ENCODE measurements at places on chromosomes 12 and 14.
A peak's percentile ranks its signal among the peaks of the same experiment; 100 is the strongest.

DNA sequence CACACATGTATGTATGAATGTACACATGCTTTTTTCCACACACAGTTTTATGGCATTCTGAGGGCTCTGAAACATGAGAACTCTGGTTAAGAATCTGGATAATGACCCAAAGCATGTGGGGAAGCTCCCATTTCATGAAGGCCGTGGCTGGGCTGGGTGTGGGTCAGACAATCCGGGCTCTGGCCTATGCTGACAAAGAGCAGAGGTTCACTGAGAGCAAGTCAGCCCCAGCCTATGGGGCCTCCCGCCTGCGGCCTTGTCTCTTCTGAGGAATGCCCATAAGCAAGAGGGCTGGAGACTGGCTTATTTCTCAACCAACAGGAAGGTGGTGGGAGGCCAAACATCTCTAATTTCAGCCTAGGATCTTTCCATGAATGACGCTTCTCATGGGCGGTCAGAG is 8.5 kb downstream of the MYH6 start:
- no peak for DNase-seq

DNA sequence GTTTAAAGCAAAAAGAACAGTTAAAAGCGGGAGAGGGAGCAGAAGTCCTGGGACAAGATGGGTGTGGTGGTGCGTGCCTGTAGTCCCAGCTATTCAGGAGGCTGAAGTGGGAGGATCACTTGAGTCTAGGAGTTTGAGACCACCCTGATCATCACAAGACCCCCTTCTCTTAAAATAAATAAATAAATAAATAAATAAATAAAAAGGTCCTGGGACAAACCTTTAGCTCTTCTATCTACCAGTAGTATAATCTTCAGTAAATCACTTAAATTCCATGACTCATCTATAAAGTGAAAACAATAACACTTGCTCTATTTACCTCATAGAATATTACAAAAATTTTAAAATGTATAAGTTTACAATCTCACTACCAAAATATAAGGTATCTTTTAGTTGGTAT is 5.8 kb downstream of the RACGAP1 start:
- no peak for DNase-seq

GRCh38 chr14:56949828-56950227 is 139.5 kb upstream of the OTX2 start:
- DNase-seq, result no peak

GRCh38 chr12:99259040-99259934 is 388.3 kb upstream of the GARIN6 start:
- DNase-seq, result no peak

GRCh38 chr14:77862154-77862786 is 62.4 kb downstream of the ADCK1 start:
- DNase-seq, result peak; percentile 94

DNA sequence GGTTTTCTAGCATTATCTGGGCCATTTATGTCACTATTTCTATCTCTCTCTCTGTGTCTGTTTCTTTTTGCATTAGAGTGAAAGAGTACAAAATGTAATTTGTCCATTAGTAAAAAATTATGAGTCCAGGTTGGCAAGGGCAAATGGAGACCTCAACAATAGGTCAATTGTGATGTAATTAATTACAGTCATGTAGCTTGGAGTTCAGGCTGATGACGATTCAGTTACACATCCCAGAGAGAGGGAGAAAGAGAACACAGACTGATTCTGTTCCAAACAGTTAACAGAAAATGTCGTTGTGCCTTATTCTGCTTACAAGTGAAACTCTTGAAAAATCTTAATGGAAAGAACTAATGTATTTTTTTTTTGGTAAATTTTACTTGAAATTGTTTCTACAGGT is 83.3 kb downstream of the ATXN7L3B start:
- no peak for DNase-seq

GRCh38 chr12:51883998-51884675 is 3.8 kb upstream of the ANKRD33 start:
- DNase-seq, result no peak

DNA sequence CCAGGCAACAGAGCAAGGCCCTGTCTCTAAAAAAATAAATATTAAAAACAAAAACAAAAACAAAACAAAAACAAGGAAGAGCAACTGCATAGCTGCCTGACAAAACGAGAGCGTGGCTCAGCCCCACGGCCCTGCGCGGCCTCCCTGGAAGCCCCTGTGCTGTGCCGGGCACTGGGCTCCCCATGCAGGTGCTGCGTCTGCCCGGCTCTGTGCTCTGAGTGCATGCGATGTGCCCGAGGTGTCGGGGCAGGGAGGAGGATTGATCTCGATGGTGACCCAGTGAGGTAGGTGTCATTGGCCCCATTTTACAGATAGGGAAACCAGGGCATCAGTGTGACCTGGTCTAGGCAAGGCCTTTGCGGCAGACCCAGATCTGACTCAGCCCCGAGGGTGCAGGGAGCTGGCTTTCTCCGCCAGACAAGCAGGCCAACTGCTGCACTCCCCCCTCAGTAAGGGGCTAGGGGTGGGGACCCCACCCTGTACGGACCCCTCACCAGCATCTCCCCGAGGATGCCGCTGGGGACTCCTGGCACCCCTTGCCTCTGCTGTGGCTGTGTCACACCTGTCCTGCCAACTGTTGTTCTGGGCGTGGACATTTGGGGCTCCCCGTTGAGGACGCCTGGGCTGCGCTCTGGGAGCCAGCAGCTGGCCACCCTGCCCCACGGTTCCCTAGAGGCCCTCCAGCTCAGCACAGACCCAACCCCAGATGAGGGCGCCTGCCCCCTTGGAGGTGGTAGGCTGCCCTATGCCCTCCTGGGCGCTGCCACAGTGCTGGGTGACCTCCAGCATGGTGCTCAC is 15.3 kb downstream of the GPR132 start:
- DNase-seq, result no peak

- DNase-seq, result no peak
Observed at GRCh38 chr12:104304261-104305009, 896 bp downstream of the EID3 start.

DNA sequence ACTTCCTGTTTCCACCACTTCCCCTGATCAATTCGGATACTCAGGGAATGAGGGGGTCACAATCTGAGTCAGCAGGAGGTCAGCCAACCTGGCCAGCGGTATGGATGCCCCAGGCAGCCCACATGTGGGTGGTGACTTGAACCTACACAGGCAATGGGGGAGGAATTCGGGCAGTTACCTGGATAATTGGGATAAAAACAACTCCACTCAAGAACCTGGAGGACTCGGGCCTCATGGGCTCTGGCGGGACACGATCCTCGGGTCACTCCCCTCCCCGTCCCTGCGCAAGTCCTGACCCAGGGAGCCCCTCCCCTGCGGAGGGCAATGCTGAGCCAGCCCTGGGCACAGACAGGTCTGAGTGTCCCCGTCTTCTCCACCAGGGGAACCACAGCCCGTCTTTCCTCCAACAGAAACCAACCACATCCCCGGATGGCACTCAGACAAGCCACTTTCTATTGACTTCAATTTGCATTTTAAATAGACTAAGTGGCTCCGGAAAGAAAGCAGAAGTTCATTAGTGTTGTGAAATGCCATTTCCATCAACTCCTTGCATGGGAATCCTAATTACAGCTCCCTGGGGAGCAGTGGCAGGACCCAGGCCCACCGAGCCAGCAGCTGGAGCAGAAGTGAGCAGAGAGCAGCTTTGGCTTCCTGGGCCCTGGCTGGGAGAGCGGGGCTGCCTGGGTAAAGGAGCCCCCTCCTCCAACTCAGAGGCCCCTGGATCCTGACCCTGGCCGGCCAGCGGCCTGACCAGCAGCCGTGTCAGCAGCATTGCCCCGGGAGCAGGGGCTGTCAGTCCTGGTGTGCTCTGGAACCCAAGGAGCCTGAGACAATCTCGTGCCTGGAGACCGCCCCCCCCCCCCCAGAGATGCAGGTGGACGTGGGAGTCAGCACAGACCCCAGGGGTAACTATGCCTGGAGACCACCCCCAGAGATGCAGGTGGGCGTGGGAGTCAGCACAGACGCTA is 374.1 kb downstream of the ADGRD1 start:
- no peak for DNase-seq

- DNase-seq, result no peak
Observed at GRCh38 chr12:51662728-51663154, 71.7 kb downstream of the SCN8A start.

DNA sequence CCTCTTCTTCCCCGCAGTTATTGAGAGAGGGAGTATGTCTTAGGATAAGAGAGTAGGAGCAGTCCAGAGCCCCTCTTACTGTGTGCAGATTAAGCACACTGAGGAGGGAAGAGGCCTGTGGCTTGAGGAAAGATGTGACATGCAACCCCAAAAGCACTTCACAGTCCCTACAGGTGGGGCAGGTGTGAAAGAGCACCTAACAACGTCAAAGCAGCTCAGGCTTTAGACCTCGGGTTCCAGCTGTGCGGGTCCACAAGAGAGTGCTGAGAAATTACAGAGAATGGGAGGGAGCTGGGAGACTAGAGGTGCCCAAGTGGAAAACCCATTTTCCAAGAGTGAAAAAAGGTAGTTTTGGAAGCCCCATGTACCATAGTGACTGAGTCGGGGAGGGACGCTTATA is 127.6 kb downstream of the SLC25A47 start:
- no peak for DNase-seq

- no peak for DNase-seq
Observed at GRCh38 chr12:117714203-117714602, 254.6 kb downstream of the KSR2 start.

GRCh38 chr12:85369365-85370154 is 89.5 kb downstream of the ALX1 start:
- DNase-seq, result no peak

- no peak for DNase-seq
Observed at GRCh38 chr14:90674043-90674670, 142.1 kb downstream of the TTC7B start.

GRCh38 chr12:96033549-96034389 is 1.6 kb downstream of the LTA4H start:
- no peak for DNase-seq

DNA sequence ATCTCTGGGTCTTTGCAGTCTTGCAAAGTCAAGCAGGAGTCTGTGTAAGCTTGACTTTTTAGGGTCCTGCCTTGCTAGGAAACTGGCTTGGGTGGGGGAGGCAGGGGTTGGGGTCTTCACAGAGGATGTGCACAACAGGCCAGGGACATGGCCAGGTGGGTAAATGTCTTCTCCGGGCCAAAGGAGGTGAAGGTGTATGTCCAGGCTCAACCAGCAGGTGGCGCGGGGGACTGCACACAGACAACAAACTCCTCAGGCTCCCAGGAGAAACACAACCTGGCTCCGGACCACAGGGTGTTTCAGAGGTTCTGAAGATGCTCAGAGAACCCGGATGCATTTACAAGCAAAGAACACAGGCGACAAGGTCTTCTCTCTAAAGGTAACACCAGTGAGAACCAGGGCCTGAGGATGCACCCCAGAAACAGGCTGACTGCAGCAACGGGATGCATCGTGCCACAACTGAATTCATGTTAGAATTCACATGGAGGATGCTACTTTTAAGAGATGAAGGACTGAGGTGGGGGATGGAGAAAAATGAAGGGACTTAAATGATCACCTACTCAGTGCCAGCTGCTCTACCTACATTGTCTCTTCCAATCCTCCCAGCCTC is 56.0 kb downstream of the PLEKHG3 start:
- peak; percentile 78 for DNase-seq

DNA sequence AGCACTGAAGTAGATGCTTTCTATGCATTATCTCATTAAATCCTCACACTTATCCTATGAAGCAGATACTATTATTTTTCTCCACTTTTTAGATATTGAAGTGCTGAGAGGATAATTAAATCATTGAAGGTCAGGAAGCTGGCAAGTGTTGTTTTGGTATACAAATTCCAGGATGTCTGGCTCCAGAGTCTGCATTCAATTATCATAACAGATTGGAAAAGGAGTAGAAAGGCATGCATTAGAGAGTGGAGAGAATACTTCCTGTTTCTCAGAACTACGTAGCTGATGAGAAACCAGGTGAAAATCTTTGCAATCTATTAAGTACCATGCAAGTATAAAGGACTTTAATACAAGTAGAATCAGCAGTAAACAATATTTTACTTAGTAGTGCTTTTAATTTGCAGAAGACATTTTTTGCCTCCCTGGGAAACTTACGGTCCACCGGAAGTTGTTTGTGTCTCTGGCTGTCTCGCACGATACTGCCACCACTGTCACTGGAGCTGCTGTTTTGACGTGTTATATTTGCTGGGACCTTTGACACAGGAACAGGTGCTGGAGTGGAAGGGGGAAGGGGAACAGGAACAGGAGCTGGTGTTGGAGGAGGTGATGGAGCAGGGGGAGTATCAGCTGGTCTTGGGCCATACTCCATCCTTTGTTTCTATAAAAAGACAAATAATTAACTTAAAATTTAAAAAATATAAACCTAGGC is 158.0 kb downstream of the EPS8 start:
- no peak for DNase-seq

GRCh38 chr12:85872497-85873091 is 1.5 kb upstream of the NTS start:
- no peak for DNase-seq

- DNase-seq, result no peak
Observed at GRCh38 chr14:100213587-100213955, 25.4 kb upstream of the YY1 start.

- no peak for DNase-seq
Observed at GRCh38 chr12:15856097-15856982, 25.8 kb upstream of the STRAP start.

GRCh38 chr12:38508246-38508645 is 191.7 kb downstream of the ALG10B start:
- peak; percentile 3 for DNase-seq

DNA sequence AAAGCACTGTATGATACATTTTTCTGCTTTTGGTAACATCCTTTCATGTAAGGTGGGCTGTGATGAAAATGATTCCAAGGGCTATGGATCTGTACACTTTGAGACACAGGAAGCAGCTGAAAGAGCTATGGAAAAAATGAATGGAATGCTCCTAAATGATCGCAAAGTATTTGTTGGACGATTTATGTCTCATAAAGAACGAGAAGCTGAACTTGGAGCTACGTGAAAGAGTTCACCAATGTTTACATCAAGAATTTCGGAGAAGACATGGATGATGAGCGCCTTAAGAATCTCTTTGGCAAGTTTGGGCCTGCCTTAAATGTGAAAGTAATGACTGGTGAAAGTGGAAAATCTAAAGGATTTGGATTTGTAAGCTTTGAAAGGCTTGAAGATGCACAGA is 22.1 kb upstream of the SRGAP1 start:
- no peak for DNase-seq

- no peak for DNase-seq
Observed at GRCh38 chr12:88313554-88313953, 171.4 kb downstream of the TMTC3 start.

GRCh38 chr12:87381742-87382141 is 647.5 kb downstream of the C12orf50 start:
- no peak for DNase-seq

GRCh38 chr14:101197595-101198397 is 294.3 kb upstream of the RTL1 start:
- no peak for DNase-seq

DNA sequence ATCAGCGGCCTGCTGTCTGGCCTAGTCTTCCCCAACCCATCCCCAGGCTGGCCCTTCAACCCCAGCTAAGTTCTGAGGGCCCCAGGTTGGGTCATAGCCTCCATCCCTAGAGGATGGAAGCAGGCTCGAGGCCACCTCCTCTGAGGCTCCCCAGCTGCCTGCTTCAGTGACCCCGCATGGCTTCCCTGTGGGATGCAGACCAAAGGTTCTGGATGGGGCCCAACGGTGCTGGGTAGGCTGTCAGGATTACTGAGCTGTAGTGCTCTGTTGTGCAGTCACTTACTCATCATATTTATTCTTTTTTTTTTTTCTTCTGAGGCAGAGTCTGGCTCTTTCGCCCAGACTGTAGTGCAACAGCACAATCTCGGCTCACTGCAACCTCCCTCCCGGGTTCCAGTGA is 92.0 kb downstream of the IRF2BPL start:
- no peak for DNase-seq
